ENCODE measurements at places on chromosomes 6 and 20.

DNA sequence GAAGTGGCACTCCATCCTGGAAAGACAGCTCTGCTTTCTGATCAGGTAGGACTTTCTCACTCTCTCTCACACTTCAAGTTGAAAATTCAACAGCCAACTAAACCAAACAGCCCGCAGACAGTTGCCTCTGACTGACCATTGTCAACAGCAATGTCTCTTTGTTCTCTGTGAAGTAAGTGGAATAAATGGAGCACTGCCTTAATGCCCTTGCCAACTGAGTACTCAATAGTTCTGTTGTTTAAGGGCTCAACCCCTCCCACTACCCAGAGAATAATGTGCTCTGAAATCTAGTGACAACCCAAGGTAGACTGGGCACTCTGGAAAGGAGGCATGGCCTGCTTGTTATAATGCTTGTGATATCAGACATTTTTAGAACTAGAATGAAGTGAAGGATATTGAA lies 16.8 kb upstream of the BCLAF1 start:
- DNase-seq, result no peak

DNA sequence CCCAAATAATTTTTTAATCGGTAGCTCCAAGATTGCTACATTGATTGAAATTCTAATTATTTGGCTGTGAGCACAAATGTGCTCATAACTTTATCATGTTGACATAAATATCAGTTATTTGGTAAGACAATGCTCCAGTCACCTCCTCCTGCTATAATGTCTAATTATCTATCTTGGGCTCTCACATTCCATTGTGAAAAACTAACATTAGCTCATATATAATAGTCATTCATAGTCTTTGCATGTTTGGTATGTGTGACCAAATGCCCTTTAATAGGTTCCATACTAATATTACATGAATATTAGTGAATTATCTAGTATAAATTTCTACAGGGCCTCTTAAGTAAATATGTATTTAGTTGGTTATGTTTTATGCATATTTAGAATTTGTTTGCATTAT lies 185.6 kb upstream of the MCHR2 start:
- DNase-seq, result no peak

GRCh38 chr6:89120371-89120770 lies 2.5 kb upstream of the SRSF12 start:
- no peak for DNase-seq

- no peak for DNase-seq
These were observed 6.9 kb downstream of the ZMYND8 start for GRCh38 chr20:47349365-47350180.

- DNase-seq, result no peak
These were observed 163.9 kb upstream of the CITED2 start for GRCh38 chr6:139538366-139538765.

GRCh38 chr6:28880894-28881780 lies 42.6 kb downstream of the TRIM27 start:
- peak; percentile 57 for DNase-seq

DNA sequence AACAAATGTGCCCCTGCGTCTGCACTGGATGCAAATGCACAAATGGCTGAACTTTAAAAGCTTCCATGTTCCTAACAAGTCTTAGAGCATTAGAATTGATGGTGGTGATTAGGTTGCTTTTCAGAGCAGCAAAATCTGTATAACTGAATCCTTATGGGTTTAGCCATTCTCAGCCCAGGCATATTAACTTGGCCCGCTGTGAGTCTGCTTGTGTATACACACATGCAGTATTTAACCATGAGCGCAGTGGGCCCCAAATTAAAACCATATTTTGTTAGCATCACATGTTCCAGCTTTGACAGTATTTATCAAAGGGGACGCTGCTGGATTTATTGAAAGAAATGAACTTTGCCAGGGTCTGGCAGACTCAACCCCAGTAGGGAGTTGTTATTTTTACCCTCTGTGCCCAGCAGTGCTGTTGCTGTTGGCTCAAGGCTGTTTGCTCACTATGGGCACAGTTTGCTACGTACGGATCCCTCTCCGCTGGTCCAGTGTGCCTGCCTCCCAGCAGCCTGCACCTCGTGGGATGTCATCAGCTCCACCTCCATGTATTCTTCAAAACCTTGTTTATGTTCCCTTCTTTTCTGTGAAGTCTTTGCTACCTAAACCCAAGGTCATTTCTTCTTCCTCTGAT lies 144.7 kb downstream of the QRSL1 start:
- no peak for DNase-seq

DNA sequence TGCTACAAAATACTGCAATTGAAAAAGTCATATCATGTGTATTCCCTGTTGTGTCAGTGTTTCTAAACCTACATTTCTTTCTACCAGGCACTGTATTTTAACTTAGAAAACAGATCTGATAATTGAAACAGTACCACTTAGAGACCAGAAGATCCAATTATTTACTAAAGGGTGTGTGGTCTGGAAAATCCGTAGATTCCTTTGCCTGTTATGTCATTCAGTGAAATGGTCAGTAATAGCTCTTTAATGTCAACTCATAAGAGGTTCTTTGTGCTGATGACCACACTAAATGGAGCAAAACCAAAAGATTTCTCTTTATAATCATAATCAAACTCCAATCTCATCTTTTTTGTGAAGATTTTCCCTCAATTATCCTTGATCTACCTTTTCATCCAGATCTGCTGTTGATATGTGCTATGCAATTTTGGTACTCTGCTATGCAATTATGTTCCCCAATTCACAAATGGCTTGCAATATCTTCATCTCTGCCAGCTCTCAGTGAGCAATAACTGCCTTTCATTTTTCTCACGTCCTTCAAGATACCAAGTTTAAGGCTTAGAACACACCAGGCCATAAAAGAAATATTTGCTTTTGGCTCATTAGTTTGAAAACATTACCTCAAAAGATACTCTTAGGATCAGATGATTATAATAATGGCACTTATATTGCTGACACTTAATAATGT lies 165.5 kb downstream of the MOXD1 start:
- DNase-seq, result no peak

GRCh38 chr20:4711511-4711910 lies 10.2 kb upstream of the PRND start:
- no peak for DNase-seq

GRCh38 chr20:17969884-17970409 lies 1.1 kb downstream of the MGME1 start:
- DNase-seq, result peak; percentile 13

DNA sequence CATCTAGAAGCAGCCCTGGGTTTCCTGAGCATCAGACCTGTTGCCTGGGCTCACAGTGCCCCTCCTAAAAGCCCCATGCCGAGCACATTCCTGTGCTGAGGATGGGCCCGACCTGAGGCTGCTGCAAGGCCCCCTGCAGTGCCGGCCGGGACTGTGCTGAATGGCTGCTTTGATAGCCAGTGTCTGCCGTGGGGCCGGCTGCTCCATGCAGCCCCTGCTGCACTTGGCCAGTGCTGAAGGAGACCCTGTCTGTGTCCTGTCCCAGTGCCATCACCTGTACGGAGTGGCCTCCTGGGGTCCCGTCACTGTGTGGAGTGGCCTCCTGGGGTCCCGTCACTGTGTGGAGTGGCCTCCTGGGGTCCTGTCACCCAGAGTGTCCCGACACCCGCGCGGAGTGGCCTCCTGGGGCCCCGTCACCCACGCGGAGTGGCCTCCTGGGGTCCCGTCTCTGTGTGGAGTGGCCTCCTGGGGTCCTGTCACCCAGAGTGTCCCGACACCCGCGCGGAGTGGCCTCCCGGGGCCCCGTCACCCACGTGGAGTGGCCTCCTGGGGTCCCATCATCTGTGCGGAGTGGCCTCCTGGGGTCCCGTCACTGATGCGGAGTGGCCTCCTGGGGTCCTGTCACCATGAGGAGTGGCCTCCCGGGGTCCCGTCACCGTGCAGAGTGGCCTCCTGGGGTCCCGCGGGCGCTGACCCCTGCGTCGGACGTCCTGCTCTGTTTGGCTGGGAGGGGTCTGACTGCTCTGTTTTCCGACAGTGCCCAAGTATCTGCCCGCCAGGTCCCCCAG lies 7.0 kb downstream of the COL9A3 start:
- no peak for DNase-seq

DNA sequence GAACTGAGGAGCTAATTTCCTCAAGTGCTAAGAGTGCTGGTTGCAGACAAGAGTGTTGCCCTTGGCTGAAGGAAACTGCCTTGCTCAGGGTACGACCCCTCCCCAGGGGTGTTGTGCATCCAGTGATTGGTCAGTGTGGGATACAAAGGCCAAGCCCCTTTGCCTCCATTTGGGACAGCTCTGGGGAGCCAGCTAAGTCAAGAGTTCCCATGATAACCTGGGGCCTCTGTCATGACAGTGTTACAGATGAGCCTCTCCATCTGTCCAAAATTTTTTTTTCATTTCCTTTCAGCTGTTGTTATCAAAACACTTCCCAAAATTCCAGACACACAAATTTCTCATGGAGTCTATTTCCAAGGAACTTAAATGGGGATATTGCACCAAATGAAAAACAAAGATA lies 93.3 kb downstream of the HS3ST5 start:
- DNase-seq, result no peak

DNA sequence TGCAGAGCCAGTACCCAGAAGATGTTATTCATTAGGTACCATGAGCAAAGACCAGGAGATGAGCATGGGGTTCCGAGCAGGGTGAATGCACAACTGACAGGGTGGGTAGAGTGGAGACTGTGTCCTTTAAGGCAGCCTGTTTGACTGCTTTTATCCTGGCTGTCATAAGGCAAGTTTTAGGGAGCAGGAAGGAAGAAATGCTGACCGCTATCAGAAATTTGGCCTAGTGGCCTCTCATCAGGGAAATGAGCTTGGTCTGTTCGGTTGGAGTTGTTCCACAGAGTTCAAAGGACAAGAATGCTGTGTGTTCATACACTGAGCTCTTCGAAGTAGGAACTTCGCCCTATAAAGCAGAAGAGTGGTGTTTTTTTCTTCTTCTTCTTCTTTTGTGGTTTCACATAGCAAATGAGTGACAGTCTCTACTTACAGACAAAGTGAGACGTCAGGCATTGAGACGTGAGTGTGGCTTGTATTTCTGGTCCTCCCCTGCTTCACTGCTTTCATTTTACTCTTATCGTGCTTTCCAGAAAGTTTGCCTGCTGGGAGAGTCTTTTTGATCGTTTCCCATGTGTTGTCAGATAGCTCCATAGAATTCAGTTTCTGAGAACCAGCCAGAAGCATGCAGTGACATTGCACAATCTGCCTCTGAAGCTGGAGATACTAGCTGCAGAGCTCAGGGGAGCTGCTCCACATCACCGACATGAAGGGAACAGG lies at the start of gene CASS4:
Gene CASS4 (plus strand): TSS at position 502 of the 714 bp plus-strand sequence. CDS start 199 bp downstream, at position 701.
- DNase-seq, result peak; percentile 72

DNA sequence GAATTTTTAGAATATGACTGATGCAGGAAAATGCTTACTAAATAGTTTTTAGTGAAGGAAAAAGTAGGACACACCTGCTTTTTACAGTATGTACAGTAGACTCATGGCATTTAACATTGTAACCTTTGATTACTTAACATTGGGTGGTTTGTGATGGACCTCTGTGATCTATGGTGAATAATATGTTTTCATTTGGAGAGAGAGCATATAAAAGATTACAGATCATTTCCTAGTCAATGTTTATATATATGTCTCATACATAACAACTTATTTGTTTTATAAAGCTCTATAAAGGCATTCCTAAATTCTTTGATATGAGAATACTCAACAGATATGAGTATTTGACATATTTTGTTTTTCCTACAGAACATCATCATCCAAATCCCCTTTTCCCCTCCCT lies 129.3 kb upstream of the PDE7B start:
- no peak for DNase-seq

GRCh38 chr6:142945049-142945445 lies at the start of gene HIVEP2:
Gene HIVEP2, minus strand, starts transcription at chr6:142945176. Its CDS starts 170,438 bp downstream, at chr6:142774738.
- peak; percentile 73 for DNase-seq

- no peak for DNase-seq
These were observed 10.5 kb downstream of the VPS16 start for GRCh38 chr20:2851086-2851485.

DNA sequence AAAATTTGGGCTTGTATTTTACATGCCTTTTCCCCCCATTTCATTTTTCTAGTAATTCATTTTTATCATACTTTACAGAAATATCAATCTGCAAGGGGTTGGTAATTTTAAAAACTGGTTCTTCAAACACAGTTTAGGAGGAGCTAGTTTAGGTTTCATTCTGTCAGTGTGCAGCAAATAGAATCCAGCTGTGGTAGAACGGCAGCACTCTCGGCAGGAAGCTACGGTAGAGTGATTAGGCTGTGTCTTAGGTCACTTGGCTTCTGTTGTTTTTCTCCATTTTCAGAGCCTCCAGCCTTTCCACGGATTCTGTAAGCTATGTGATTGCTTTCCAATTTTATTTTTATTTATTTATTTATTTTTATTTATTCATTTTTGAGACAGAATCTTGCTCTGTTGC lies 32.7 kb downstream of the TLDC2 start:
- DNase-seq, result no peak

DNA sequence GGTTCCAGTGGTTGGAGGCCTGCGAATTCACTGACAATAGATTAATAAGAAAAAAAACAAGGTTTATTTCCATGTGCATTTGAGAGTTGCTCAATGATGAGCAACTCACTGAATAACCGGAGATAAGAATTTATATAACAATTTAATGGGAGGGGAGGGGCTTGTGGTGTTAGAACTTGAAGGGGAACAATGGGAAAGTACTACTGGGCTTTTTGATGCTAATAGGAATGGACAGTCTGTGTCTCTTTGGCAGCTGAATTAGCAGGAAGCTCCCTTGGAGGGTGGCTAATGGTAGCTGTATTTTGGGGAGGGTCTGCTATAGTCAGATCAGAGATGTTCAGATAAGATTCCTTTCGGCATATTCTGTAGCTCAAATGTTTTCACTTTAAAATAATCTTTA lies 62.4 kb upstream of the GMDS start:
- DNase-seq, result no peak

GRCh38 chr20:31608251-31608945 lies 3.3 kb downstream of the ID1 start:
- DNase-seq, result no peak

GRCh38 chr6:161496941-161497340 lies 223.1 kb upstream of the AGPAT4 start:
- DNase-seq, result no peak

DNA sequence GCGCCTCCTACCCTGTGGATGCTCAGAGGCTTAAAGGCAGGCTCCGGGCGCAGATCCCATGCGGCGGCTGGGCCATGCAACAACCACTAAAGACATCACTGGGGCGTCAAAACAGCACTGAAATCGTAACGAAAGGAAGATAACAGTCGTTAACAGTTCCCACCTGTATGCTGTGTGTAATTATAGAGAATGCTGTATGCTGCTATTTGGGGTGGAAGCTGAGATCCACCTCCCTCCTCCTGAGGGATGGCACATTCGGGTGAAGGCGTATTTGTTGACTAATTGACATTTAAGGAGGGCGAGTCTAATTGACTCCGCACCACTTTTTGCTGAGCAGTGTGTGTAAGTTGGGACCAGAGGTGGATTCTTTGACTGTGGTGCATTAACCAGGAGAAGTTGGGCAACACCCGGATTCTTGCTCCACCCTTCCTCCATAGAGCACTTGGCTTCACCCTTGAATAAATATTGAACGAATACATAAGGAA lies 687 bp downstream of the SLC35A1 start:
- DNase-seq, result peak; percentile 57

- no peak for DNase-seq
These were observed 166.4 kb upstream of the NT5E start for GRCh38 chr6:85283436-85283835.

DNA sequence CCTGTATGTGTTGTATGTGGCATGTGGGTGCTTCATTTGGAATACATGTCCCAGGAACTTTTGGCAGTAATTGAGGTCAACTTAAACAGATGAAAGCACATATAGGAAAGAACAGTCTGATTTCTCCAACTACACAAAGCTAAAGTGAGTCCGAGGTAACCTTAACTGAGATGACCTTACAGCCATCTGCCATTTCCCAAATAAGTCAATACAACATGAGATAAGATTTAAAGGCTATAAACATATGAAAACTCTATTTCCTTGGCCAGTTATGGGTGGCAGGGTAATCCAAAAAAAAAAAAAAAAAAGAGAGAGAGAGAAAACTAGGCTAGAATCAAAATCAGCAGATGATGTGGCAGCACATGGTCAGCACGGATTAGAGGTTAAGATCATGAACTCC lies 1068.3 kb downstream of the KHDRBS2 start:
- DNase-seq, result no peak

Measured in naive thymus-derived CD4-positive, alpha-beta T cell (primary cell).